T-helper 17 cell (primary cell): ENCODE measurements at places on chromosomes 11 and 22. TPM values are rescaled to one million over a fixed set of nuclear protein-coding genes. Genes with fewer than 3 reads are reported as not detected.

Gene CATSPERZ
- total RNA-seq = not detected

Gene MPZL2
- total RNA-seq = 0.99 TPM

GRCh38 chr11:22633354-22633902 is 7.8 kb upstream of the FANCF start:
- no peak for DNase-seq

GRCh38 chr11:125750629-125751028 is 4.5 kb downstream of the PATE1 start:
- DNase-seq = no peak
